ENCODE measurements at places on chromosomes 5 and 9.

DNA sequence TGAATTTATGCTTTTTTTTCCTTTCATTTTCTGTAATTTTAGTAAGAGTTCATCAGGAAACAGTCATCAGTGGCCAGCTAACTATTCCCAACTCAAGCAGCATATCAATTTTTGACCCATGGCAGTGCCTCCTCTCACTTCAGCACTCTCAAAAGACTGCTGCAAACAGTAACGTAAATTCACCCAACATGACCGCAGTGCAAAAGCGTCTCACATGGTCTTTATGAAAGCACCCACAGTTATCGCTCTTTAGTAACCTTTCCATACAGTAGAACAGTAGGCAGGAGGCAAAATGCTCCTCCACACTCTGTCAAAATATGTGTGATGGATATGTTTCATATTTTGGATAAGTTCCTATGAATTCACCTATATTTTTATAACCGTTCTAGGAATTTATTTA lies 48.6 kb downstream of the PARP8 start:
- no peak for DNase-seq

DNA sequence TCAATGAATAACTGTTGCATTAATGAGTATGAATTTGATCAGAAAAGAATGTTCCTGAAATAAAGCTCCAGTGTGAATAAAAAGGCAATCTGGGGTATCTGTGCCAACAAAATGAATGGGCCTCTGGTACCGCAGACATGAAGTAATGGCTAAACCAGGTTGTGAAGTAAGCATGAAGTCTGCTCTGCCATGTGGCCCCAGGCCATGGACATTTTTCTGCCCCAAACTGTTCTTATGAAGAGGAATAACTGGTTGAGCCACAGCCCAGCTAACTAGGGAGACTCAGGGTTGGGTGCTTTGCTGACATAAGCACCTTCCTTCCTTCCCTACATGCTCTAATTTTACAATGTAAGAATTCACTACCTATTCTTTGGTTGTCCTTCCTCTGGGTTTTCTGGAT lies 147.4 kb upstream of the LRRTM2 start:
- DNase-seq: no peak

DNA sequence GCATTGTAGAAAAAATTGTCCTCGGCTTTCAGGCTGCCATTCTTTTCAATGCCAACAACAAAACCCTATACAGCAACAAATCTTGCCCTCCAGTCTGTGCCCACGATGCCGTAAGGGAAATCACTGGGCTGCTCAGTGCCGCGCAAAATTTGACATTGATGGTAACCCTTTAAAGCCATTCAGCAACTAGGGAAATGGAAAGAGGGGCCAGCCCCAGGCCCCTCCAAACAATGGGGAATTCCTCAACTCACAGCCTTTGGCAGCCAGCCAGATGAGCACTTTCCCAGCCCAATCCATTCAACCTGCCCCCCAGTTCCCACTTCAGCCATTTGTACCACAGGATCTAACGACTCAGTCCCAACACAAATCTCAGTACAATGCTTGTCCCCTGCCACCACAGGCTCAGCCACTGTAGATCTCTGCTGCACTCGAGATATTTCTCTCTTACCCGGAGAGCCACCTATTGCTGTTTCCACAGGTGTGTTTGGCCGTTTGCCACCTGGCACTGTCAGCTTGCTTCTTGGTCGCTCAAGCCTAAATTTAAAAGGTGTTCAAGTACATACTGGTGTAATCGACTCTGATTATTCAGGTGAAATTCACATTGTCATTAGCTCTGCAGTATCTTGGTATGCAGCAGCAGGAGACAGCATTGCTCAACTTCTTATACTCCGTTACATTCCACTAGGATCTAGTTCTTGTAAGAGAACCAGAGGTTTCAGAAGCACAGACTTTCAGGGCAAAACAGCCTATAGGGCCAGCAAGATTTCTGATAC lies 103.3 kb downstream of the SYK start:
- peak; percentile 44 for DNase-seq

GRCh38 chr9:114631166-114631565 lies 20.1 kb downstream of the TMEM268 start:
- no peak for DNase-seq

DNA sequence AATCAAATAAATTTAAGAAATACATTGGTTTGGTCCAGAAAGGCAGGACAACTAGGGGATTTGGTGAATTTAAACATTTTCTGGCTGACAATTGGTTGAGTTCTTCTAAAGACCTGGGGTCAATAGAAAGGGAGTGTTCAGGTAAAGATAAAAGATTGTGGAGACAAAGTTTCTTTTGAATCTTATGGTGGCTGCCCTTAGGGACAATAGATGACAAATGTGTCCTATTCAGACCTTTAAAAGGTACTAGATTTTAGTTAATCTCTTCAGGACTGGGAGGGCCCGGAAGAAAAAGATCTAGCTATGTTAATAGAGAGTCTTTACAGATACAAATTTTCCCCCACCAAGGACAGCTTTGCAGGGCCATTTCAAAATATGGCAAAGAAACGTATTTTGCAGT lies 35.9 kb downstream of the PLEKHG4B start:
- DNase-seq: no peak

- DNase-seq: no peak
Observed at GRCh38 chr5:93497096-93497495, 83.9 kb downstream of the NR2F1-AS1 start.

- DNase-seq: no peak
Observed at GRCh38 chr9:8224381-8224801, 424.8 kb upstream of the DMAC1 start.

DNA sequence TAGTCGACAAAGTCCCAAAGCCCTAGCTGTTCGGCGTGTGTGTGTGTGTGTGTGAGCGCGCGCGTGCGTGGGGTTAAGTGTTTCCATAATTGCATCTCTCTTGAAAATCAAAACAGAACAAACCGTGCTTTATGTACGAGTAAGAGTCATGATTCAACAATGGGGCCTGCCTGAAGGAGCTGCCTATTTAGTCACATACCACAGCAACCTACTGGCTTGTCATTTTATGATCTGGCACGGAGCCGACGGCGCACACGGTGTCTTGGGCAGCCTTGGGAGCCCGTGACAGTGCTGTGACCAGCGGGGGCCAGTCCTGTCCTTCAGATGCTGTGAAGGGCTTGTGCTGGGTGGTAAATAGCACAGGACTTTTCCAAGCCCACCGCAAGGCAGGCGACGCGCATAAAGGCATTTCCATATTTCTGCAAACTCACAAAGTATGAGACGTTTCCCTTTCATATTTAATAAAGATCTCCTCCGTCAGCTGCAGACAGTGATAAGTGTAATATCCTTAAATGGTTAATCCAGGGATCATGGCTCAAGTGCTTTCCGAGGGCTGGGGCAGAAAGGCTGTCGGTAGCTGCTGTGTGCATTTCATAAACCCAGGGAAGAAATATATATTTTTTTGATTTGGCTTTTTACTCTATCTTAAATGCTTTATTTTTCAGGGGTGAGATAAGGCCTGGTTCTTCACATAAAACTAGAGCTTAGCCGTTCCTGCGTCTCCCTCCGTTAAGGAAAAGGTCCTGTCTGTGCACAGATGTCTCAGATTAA lies 270.2 kb upstream of the IRX1 start:
- no peak for DNase-seq

DNA sequence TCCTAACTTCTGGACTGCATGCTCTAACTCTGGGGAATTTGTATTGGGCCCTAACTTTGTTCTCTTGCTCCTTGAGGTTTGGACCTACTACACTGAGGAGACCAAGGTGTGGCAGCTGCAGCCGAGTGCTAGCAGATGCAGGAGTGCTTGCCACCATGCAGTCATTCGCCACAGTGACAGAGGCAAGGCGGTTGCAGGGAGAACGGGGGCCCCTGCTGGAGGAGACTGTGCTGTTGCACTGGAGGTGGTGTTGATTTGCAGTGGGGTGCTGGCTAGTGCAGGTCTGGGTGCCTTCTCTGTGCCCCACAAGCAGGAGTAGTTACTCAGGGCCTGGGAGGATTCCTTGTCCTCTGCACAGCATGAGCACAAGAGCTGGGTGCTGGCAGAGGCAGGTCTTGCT lies 22.4 kb upstream of the DIRAS2 start:
- no peak for DNase-seq

GRCh38 chr5:166942948-166943347 lies 1348.5 kb upstream of the WWC1 start:
- DNase-seq: no peak

GRCh38 chr5:5055712-5056111 lies 84.4 kb upstream of the ADAMTS16 start:
- DNase-seq: no peak

- DNase-seq: no peak
Observed at GRCh38 chr9:104675611-104676010, 18.7 kb upstream of the OR13D1 start.

DNA sequence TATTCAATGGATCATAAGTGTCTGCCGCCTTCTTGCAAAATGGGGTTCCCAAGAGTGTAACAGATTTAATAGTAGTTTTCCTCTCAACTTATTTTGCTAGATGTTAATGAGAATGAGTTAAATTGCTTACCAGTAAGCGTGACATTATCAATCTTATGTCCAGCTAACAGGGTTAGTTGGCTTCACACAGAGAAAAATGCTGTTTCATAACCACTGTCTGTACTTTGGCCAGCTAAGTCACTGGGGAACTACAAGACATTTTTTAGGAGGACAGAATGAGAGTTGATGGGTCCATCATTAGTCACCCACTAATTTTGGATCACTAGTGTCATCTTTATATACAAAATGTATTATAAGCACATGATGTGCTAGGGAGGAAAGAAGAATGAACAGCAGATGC lies 1.4 kb downstream of the CDC37L1 start:
- no peak for DNase-seq

GRCh38 chr9:114220061-114220541 lies 64.8 kb downstream of the COL27A1 start:
- no peak for DNase-seq

DNA sequence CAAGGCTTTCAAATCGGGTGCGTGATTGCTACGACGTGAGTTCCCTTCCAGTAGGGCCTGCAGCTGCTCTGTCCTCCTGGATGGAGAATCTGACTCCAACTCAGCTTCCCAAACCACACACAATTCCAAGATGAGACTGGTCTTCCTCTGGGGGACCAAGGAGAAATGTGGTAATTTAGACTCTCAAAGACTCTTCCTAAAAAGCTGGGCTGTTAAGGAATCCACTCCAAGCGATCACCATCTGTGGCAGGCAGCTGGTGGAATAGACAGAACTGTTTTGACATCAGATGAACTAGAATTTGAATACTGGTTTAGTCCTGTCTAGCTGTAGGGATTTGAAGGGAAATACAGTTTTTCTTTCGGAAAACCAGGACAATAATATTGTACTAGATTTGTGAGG lies 130.7 kb upstream of the KLF4 start:
- no peak for DNase-seq

DNA sequence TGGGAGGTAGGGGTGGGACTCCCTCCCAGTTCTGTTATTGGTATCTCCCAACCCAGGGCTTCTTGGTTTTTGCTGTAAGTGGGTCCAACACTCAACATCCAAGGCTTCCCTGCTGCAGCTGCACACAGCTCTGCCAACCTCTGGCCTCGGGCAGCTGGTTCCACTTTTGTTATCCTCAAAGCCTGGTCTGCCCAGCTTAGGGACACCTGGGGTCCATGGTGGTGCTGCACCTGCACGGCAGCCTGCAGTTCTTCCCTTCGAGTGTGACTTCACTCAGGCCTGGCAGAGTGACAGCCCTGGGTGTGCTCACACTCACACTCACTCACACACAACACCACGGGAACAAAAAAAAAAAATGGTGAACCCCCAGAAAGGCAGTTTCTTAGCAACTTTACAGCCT lies 15.3 kb upstream of the SAP30L start:
- no peak for DNase-seq

Data from NCI-H510A treated with DMSO at 0.1 percent for 48 hours (cell line).